ENCODE measurements at places on chromosomes 2 and 18.

DNA sequence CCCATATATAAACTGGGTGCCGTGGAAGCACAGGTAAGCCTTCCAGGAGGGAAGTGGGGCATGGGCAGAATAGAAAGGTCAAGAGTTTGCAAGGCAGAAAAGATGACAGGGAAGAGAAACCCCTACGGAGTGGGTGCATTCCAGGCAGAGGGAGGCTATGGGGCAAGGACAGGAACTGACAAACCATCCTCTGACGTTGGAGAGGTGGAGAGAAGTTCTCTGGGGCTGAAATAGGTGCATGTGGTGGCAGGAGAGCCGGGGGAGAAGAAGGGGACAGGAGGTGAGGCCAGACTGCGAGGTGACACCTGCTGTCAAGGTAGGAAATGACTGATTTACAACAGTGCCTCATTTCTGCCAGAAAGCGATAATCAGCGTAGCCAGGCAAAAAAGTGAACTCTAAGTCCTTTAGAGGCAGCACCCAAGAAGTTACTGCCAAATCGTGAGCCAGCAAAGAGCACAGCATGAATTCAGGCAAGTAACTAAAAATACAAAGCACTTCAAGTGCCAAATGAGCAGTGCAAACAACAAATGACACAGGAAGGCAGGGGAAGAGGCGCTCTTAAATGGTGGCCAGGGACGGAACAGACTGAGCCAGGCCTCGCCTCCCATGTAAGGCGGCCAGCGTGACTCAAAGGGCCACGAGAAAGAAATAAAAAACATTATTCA is 113.3 kb upstream of the ACVR1C start:
- no peak for DNase-seq

DNA sequence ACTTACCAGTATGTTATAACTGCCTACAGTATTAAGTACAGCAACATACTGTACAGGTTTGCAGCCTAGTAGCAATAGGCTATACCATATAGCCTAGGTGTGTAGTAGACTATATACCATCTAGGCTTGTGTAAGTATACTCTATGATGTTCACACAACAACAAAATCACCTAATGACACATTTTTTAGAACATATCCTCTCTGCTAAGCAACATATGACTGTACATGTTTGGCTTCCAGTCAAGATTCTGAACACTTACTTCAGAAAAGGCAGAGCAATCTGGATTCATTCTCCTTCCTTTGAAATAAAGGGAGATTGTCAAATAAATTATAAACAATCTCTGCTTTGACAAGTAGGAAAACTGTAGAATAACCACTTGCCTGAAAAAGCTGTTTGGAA is 81.8 kb downstream of the EXOC6B start:
- no peak for DNase-seq

- DNase-seq: no peak
Observed at GRCh38 chr2:68333009-68333408, 13.3 kb upstream of the CNRIP1 start.

DNA sequence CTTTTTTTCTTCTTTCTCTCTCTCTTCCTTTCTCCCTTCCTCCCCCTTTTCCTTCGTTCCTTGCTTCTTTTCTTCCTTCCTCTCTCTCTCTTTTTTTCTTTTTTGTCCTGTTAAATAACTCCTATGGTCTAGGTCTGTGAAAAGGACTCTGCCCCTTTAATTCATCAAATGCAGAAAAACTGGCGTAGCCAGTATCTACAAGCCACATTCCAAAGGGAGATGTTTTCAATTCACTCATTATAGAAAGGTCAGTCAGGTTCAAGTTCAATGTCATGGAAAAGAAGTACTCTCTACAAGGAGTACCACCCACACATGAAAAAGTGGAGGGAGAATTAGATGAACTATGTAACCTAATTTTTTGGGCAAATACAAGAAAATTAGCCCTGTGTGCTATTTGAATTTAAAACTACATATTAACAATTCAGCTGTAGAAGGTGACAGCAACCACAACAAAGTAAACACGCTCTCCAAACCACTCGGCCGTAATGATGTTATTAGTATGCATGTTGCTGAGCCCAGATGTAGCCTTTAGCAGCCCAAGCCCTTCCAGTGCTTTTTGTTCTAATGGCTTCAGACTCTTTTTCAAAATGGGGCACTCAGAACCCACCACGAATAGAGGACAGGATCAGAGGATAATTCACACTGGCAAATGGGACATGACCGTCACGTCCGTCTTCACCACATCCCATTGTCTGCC is 735.4 kb upstream of the FANCL start:
- no peak for DNase-seq

- no peak for DNase-seq
Observed at GRCh38 chr2:67002618-67003371, 394.3 kb upstream of the ETAA1 start.

DNA sequence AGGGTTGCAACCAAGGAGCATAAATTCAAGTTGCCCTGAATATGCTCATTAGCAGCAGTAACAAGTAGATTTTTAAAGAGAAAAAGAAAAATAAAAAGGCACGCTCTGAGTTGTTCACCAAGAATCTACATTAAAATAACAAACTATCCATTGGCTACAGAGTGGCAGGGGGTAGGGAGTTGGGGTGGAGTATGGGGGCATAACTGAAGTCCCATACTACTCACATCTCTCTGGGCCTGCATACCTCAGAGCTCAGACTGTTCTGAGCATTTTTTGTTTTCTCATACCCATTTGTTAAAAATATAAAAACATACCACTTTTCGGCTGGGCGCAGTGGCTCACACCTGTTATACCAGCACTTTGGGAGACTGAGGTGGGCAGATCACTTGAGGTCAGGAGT is 31.4 kb downstream of the ORC4 start:
- no peak for DNase-seq

DNA sequence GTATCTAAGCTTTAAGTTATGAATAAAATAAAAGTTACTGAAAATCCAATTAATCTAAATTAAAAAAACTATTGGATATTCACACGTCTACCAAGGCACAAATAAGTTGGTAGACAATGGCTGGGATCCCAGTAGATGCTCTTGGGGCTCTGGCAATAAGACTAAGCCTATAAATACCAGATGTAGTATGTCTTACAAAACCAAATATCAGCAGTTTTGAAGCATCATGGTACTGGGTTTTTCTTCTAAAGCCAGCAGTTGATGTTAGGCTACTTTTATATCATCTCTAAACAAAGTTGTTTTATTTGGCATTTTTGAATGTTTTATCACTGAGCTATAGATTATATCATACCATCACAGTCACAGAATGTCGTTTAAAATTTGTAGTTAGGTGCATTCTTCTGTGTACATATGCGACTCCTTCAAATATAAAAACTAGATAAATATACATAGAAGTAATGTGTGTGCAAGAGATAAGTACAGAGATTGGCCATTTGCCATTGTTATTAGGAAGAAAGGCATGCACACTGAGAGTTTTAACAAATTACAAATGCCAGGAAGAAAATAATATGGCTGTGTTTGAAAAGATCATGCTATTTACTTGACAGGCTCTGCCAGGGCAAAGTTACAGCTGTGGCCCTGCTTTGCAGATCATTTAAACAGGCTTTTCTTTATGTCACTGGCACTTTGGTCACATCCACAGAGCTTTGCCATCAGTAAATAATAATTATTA is 21.6 kb upstream of the TMEM17 start:
- DNase-seq: no peak

Data from activated CD8-positive, alpha-beta memory T cell treated with anti-CD3 and anti-CD28 coated beads for 4 hours (primary cell).